ENCODE measurements at places on chromosomes 7 and 10. TPM values are rescaled to one million over a fixed set of nuclear protein-coding genes. Genes with fewer than 3 reads are reported as not detected.

STAG3 gene
- total RNA-seq, result 5.2 TPM

WBP1L gene
- total RNA-seq, result 25.9 TPM

DNA sequence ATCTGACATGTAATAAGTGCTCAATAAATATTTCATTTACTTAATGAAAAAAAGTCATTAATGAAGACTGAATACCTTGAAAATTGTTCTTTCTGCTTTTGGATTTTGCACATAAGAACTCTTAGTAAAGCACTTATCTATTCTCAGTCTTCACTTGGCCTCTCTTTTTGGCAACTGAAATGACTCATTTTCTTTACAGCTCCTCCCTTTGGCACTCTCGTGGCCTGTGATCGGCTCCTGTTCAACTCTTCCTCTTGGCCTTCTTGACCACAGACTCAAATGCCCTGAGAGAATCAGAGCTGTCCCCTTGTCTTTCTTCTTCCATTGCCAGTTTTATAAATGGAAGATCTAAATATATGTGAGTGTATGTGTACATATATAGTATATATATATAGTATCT lies 54.2 kb downstream of the FOXP2 start:
- no peak for DNase-seq
- H3K36me3 ChIP-seq, result no peaks in the 10 kb centered on the region
- H3K4me1 ChIP-seq, result peaks cover 5% of the 10 kb centered on the region
- no peak overlapping the region for H3K27ac ChIP-seq

DNA sequence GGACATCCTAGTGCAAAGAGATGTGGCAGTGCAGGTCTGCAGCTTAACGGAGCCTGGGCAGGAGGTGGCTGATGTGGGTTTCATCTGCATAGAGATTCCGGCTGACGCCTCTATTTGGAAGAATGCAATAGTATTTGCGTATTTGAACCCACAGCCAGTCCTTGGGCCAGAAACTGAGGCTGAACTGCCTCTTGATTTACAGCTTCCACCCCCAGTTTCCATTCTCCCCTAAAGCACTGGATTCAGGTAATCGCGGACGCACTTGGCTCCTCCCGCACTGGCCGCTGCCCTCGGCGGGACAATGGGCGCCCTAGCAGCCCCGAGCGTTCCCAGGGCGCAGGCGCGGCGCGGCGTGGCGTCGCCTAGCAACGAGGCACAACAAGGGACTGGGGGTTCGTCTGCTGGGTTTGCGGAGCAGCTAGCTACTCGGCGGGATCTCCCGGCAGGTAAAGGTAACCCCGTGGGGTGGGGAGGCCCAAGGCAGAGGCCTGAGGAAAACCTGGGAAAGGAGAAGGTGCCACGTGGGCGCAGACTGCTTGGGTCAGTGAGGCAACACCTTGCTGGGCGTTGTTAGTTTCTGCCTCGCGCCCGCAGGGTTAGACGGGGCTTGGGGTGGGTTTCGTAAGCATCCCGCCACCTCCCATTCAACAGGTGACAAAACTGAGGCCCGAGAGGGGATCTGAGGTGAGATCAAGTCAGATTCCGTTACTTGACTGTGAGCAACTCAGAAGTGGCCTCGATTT lies at the start of gene ARMC3:
TSS of gene ARMC3 (plus strand) at position 393 of the 743 bp plus-strand sequence. CDS start 3,944 bp downstream, outside the sequence.
- H3K4me3 ChIP-seq, result no peak within 1 kb of the TSS
- no peak within 1 kb of the TSS for H3K27ac ChIP-seq
- DNase-seq, result peak; percentile 92
- no peaks in the 10 kb centered on the region for H3K36me3 ChIP-seq

DNA sequence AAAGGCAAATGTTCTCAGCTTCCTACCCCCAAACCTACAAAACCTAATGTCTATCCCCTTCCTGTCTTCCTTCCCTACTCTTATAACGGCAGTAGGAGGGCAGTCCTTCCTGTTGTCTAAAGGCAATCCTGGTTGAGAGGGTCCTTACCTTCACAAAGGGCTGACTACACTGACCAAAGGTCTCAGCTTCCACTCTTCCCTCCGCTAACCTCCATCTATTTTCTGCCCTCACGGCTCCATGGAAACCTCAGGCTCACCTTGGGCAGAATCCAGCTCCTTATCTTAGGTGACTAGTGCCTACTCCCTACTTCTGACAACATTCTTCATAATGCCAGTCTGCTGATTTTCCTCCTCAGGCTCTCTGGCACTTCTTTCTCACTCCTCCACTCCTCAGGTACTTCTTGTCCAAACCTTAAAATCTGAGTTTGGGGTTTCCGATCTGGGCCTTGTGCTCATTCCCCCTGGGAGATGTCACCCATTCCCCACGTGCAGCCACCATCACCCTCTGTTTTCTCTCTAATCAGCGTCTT lies 542 bp downstream of the FBXL13 start:
- peaks cover 22% of the 10 kb centered on the region for H3K4me1 ChIP-seq
- H3K36me3 ChIP-seq, result peaks cover 4% of the 10 kb centered on the region

DNA sequence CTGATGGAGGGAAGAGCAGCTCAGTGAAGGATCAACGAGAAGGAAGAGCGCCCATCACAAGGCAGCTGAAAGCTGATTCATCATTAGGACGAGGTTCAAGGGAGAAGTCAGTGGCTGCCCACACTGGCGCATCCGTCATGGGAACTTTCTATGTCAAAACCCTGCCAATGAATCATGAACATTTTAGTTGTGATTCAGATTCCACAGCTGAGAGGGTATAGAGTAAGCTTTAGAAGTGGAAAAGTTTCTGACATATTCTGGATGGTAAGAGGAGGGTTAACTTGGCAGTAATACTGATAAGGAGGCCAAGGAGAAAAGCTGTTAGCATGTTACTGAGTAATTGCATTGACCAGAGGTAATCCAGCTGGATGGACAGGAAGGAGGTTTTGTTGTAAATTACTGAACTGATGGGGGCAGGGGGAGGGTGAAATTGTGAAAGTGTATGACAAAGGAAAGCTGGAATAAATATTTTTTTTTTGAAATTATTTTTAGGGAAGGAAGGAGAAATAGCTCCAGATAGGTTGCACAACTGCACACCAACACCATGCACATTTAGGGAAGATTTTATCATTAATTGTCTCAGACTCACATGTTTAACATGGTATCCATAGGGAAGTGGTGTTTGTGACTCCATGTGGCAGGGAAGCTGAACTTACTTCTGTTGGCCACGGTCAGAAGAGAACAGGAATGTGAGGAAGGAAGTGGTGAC lies 78.3 kb upstream of the NRP1 start:
- DNase-seq, result no peak
- no peak overlapping the region for H3K27ac ChIP-seq
- H3K27me3 ChIP-seq, result no peaks in the 10 kb centered on the region
- H3K4me3 ChIP-seq, result no peak overlapping the region

DNA sequence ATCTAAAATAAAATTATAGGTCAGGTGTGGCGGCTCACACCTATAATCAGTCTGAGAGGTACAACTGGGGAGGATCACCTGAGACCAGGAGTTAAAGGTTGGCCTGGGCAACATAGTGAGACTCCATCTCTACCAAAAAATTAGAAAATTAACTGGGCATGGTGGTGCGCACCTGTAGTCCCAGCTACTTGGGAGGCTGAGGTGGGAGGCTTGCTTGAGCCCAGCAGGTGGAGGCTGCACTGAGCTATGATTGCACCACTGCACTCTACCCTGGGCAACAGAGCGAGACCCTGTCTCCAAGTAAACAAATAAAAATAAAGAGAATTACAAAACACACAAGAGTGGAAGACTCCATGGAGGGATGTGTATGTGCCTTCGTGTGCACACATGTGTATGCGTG lies 171.5 kb downstream of the PARD3 start:
- H3K4me3 ChIP-seq, result no peak overlapping the region
- no peak for DNase-seq
- no peak overlapping the region for H3K27ac ChIP-seq
- no peaks in the 10 kb centered on the region for H3K27me3 ChIP-seq
- no peaks in the 10 kb centered on the region for H3K36me3 ChIP-seq

KIAA1217 gene
- total RNA-seq, result 19.7 TPM

ACSM6 gene
- 0.14 TPM for total RNA-seq

PRSS58 gene
- total RNA-seq, result not detected

CFAP69 gene
- 3.3 TPM for total RNA-seq

TMEM176A gene
- total RNA-seq, result 0.74 TPM

- H3K27me3 ChIP-seq, result no peaks in the 10 kb centered on the region
- H3K4me1 ChIP-seq, result peaks cover 12% of the 10 kb centered on the region
- no peak overlapping the region for H3K4me3 ChIP-seq
- no peak for DNase-seq
Measured at GRCh38 chr10:20962165-20962564, 65.1 kb upstream of the NEBL start.

FOXK1 gene
- total RNA-seq, result 17.1 TPM

Measured in WTC11 (cell line).